ENCODE measurements at places on chromosomes 11 and 22.

DNA sequence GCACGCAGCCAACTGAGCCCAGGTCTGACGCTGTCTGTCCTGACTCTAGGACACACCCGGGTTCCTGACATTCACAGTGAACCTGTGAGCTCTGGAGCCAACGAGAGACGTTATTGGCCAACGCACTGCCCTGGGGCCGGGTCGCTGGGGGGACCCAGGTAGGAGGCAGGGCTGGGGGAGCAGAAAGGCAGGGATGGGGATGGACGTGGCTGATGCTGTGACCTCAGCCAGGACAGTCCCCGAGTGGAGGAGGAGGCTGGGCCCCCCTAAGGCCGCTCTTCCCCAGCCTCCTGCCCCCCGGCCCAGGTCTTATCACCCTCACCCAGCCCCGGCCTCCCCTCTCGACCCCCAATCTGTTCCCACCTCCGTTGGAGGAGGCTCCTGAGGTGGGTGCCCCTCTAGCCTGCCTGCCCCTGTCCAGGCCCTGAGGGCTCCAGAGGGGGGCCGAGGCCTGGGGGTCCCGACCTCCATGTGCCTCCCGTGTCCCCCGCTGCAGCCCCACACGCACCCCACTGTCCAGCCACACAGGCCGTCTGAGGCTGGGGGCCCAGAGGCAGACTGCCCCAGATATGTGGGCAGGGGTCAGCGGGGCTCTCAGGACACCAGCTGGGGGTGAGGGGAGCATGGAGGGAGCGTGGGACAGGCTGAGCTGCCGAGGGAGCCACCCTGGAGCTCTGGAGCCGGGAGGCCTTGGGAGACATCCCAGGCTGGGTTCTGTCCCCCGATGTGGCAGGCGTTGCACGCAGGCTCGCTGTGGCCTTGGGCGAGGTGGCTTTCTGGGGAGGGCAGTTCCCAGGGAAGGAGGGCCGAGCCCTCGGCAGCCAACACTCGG is 29.2 kb upstream of the MUC5AC start:
- no peak for DNase-seq

GRCh38 chr11:24496386-24496735 is 492 bp upstream of the LUZP2 start:
- DNase-seq, result no peak

DNA sequence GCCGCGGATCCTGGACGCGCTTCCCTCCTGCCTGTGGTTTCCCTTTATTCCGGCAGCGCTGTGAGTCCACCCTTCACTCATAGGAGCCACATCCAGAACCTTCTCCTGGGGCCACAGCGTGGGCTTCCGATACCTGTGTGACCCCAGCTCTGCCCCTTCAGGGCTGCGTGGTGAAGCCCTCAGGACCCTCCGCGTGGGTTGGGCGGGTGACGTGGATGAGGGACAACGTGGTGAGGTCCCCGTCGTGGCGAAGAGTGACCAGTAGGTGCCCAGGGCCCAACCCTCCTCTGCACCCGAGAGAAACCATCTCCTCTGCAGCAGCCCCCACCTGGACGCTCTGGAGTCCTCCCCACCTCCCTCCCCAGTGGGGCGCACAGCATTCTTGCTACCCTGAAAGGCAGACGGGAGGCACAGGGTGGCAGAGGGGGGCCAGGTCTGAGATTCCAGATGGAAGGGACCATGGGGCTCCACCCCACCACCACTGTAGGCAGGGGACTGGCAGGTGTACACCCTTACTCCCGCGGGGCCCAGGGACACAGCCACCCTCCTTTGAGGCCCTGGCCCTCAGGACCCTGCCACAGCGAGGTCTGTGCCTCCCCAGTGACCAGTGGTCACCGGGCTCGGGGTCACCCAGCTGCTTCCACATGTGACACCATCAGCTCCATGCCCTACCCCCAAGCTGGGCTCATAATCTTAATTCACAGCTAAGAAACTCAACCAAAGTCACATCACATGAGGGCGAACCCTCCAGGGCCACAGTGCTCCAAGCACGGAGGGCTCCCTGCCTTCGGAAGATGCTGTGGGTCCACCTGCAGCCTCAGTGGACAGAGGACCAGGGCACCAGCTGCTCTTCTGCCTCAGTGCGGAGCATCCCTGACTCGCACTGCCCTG is 3.4 kb upstream of the ZBED4 start:
- no peak for DNase-seq

DNA sequence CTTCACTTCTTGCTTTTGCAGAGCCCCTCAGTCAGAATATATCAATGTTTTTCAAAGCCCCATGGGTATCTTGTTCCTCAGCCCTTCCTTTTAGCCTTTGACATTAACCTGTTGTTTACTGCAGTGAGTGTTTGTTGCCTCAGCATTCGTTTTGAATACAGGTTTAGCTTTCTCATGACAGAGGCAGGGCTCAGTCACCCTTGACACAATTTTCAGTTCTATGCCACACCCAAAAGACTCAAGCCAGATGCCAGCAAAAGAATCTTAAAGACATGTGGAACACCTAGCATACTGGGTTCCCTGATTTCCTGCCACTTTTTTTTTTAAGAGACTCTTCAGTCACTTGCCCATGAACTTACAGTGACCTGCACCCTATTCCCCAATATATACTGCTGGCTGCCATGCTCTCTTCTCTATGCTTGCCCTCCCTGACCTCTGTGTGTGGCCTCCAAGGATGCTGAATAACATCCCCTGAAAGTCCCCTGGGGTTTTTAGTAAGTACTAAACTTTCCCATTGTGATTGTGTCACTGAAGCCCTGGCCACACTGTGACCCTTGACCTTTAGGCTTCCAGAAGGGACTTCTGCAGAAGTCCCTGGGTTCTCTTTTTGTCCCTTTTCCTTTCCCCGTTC is 1225.5 kb downstream of the TBC1D22A start:
- DNase-seq, result no peak

DNA sequence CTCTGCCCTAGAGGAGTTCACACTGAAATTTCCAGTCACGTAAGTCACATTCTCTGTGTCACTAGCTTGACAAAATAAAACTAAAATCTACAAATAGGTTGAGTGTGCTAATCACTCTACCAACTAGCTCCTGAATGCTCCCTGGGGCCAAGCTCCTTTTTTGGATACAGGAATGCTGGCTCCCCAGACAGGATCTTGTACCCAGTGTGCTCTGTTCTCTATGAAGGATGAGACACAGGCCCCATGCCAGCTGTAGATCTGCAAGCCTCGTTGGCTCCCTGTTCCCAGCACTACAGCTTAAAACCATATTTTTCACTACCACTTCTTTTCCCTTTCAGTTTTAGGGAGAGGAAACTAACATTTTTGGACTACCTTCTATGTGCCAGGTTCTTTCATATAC is 3.7 kb upstream of the IPO7 start:
- DNase-seq, result no peak

DNA sequence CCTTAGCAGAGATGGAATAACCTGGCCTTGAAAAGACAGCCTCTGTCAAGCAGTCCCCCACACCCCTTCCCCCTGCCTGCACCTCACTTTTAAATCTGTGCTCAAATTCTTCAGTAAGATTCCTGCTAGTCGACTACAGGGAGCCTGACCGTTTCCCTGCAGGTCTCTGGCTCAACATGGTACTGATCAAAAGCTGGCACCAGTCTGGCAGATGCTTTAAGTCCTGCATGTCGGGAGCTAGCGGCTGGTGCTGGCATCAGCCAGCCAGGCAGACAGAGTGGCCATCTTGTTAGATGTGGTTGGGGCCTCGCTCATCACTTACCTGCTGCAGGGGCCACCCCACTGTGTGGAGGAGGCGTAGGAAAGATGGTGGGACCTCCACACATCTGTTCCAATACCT is 204.4 kb upstream of the SORL1-AS1 start:
- no peak for DNase-seq

- no peak for DNase-seq
Observed at GRCh38 chr22:36613958-36614357, 85.0 kb upstream of the EIF3D start.

GRCh38 chr22:42947211-42947990 is 67.5 kb downstream of the PACSIN2 start:
- DNase-seq, result no peak

DNA sequence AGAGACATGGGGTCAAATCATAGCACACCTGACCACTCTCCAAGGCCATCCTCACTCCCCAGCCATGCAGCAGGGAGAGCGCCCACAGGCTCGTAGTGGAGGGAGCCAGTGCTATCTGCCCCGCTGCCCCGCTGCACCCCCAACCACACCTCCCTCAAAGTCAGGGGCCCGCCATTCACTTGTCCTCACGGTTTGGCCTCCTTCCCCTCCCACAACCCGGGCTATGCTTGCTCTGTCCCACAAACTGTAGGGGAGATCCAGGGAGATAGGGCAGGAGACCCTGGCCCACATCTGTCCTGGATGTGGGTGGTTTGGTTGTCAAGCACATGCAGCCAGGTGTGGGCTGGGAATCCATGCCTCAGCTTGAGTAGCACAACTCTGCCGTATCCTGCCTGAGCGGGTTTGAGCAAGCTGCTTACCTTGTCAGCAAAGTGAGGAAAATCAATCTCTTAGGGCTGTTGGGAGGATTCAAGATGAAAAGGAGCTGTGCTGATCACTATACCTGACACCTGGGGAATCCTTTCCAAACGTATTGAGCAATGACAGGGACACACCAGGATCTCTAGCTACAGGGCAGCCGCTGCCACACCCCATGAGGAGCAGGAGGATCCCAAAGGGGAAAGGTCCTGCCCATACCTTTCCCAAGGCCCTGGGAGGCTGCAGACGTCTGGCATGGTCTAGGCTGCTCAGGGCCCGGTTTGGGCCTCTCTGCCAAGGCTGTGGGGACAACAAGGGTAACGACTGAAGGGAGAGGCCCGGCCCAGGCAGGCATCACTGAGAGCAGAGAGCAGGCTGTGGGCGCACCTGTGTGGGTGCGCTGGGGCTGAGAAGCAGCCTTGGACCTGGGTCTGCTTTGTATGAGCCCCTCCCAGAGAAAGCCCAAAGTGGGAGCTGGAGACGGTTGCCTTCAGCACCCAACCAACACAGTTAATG is 23.3 kb downstream of the KCNJ5 start:
- DNase-seq, result no peak

Measured in RKO (cell line).